Memory B cell (primary cell): ENCODE measurements at places on chromosomes 7 and 10.
A peak's percentile ranks its signal among the peaks of the same experiment; 100 is the strongest.

- DNase-seq, result no peak
These were observed 21.9 kb downstream of the PCBD1 start for GRCh38 chr10:70866424-70866823.

DNA sequence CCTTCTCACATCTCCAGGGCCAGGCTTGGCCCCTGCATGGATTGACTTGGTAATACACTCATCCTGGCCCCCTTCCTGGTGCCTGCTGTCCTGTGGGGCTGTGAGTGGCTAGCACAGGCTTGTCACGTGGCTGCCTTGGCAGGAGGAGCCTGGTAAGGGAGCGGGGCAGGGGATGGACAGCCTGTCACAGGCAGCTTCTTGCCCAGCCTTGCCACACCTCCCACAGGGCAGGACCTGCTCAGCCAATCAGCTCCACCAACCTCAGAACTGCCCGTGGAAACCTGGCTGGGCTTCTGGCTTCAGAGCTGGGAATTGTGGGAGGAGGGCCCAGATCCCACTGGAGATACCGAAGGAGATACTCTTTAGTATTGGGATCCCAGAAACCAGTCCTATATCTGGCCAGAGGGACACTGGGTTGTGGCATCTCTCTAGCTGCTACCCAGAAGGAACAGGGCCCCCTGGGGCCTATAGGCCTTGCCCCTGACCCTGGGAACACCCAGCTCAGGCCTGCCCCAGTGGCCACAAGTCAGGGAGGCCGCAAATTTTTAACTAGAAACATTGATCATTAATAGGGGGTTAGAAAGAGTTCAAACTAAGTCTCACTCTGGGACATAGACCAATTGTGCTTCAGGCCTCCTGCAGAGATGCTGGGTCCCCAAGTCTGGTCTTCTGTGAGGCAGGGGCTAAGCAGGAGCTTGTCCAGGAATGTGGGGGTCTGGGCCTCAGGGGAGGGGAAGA, at the start of gene HOGA1:
TSS of gene HOGA1 (plus strand) at position 330 of the 738 bp plus-strand sequence. CDS start at position 645, 315 bp downstream.
- DNase-seq, result no peak

GRCh38 chr7:113698556-113699220, 220.1 kb downstream of the PPP1R3A start:
- DNase-seq, result no peak

GRCh38 chr10:10919976-10920375, 97.7 kb upstream of the CELF2 start:
- DNase-seq, result no peak

GRCh38 chr10:63696205-63696604, 175.0 kb downstream of the REEP3 start:
- DNase-seq, result no peak

- no peak for DNase-seq
These were observed 164.2 kb downstream of the RNLS start for GRCh38 chr10:88418871-88419270.

DNA sequence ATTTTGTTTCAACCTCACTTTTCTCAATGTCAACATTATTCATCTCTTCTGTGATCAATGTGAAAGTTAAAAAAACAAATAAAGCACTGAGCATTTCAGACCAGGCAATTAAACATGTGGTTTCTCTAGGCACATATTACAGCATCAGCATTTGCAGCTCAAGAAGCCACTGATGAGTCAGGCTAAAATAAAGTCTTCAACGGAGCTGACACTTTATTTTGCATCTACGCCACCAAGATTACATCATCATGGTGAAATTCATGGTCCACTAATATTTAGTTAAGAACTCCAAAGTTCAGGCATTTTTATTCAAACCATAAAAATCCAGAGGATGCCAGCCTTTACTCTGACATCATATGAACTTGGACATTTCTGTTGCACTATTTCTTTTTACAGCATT, 33.0 kb downstream of the MAGI2 start:
- no peak for DNase-seq

DNA sequence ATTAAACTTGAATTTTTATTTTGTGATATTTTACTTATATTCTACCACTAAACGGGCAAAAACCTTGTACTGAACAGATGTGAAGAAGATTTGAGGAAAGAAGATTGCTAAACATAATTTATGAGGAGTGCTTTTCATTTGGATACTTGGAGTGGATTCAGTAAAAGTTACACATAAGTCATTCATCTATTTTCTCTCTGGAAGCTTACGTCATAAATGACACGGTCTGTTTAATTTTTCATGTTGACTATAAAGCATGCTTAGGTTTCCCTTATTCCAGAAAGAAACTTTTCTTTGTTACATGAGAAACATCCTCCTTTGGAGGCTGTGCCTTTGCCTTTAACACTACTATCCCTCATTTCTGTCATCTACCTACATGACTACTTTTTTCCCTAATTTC, 53.9 kb downstream of the TFEC start:
- no peak for DNase-seq

- no peak for DNase-seq
These were observed 184.4 kb downstream of the GRID1 start for GRCh38 chr10:86182150-86182549.

DNA sequence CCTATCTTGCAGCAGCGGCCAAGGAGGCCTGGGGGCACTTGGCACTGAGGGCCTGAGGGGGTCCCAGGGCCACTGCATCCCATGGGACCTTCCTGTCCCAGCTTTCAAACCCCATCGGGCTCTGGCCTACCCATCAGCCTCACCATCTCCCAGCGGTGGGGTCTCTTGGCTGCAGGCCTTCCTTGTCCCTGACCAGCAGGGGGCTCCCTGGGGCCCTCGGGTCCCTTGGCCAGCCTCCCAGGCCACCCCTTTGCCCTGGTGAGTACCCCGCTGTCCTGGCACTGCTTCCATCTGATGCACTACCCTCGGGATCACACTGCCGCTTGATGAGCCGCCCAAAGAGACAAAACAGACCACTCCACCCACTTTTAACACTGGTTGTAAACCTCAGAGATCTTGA, 43.5 kb downstream of the YKT6 start:
- peak; percentile 20 for DNase-seq

- no peak for DNase-seq
These were observed 49.7 kb downstream of the MICALL2 start for GRCh38 chr7:1409555-1409954.

- no peak for DNase-seq
These were observed 46.2 kb downstream of the KCNMA1 start for GRCh38 chr10:77591238-77591880.
